ENCODE measurements at places on chromosomes 2 and 18.

DNA sequence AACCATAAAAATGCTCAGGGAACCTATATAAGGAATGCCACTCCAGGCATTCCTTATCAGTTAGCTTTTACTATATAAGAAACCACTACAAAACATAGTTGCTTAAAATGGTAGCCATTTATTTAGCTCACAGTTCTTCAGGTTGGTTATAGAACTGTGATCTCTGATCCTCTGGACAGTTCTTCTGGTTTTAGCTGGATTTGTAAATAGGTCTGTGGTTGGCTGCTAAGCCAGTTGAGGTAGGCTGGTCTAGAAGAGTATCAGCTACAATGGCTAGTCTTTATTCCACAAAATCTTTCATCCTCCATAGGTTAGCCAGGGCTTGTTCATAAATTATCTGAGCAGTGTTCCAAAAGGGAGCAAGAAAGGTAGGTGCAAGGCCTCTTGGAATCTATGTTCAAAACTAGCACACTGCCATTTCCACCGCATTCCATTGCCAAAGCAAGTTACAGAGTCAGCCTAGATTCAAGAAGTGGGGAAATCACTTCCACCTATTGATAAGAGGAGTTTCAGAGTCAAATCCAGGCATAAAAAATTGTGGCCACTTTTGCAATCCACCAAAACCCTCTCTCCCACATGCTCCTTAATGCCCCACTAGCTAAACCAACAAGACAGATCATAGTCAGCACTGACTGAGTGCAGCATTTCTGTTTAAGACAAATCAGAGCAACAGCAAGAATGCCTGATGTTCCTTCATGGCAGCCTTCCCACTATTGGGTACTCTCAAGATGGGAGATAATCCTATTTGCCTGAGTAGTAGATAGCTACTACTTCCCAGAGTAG, 146.4 kb downstream of the IRS1 start:
- DNase-seq: no peak

DNA sequence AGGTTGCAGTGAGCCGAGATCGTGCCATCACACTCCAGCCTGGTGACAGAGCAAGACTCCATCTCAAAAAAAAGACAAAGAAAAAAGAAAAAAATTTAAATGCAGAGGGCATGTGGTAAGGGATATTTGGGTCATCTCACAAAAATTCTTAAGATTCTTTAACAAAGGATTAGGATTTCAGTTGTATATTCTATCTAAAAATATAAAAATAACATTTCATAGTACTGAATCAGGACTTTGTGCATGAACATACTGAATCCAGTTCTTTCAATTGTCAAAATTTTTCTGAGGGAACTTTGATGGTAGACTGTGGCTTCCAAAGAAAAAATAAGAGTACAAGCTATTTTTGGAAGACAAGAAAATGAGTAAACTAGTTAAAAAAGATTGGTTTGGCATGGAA, 6.5 kb upstream of the PPP3R1 start:
- DNase-seq: no peak

- no peak for DNase-seq
Observed at GRCh38 chr2:124664363-124664762, 639.3 kb downstream of the CNTNAP5 start.

- DNase-seq: no peak
Observed at GRCh38 chr18:68841301-68841700, 43.4 kb downstream of the CCDC102B start.

DNA sequence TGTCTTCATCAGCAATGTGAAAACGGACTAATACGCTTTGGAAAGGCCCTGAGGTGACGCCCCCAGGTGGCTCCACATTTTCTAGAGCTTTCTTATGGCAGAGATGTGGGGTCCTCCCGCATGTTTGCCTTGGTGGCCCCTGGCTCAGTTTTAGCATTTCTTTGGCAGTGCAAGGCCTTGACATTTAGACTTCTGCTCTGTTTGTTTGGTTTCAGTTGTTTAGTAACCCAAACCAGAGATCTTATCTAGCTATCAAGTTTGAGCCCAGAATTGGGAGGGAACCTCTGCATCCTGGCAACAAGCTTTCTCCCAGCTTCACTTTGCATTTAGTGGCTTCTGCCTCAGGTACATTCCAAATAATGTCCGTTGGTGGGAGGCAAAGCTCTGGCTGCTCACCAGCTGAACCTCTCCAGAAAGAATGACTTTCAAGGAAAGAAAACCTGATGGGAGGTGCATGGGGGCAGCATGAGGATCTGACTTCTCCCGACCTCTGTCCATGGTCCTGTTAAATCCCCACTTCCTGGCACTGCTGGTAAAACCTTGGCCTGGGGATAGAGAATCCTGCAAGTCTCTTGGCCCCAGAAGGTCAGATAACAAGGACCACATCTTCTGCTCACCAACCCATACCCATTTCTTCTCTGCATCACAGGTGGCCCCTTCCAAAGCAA, 12.0 kb upstream of the MBP start:
- DNase-seq: no peak

- DNase-seq: no peak
Observed at GRCh38 chr2:46277431-46278190, 19.6 kb upstream of the EPAS1 start.

DNA sequence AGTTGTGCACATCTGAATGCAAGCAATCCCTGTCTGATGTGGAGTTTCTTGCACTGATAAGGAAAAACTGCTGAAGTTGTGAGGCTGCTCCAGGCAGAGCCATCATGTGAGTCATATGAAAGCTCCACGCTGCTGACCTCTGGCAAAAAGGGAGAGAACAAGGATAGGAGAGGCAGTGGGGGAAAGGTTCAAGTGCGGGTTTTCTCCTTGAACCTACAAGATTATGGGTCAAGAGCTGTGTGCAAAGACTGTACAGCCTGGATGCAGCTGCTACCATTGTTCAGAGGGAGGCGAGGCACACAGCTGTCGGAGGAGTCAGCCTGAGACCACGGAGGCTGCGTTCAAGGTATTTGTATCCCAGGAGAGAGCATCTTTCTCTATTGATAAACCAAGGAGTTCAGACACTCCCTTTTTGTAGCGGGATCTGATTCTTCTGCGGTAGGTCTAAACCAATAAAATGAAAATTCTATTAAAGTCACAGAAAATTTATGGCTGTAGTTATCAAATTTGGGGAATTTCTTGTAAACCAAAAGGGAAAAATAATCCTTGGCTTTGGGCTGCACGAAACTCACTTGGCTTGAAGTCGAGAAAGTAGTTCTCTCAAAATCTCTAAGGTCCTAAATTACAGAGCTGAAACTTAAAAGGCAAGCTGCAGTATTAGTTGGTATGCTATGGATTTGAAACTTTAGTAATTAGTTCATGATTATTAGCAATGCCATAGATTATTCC, at the start of gene CDK15:
CDK15 (plus strand) TSS at position 96 of the 729 bp plus-strand sequence; CDS start at position 224, 128 bp downstream.
- DNase-seq: no peak

- no peak for DNase-seq
Observed at GRCh38 chr2:110731064-110731463, 1.3 kb upstream of the ACOXL start.

DNA sequence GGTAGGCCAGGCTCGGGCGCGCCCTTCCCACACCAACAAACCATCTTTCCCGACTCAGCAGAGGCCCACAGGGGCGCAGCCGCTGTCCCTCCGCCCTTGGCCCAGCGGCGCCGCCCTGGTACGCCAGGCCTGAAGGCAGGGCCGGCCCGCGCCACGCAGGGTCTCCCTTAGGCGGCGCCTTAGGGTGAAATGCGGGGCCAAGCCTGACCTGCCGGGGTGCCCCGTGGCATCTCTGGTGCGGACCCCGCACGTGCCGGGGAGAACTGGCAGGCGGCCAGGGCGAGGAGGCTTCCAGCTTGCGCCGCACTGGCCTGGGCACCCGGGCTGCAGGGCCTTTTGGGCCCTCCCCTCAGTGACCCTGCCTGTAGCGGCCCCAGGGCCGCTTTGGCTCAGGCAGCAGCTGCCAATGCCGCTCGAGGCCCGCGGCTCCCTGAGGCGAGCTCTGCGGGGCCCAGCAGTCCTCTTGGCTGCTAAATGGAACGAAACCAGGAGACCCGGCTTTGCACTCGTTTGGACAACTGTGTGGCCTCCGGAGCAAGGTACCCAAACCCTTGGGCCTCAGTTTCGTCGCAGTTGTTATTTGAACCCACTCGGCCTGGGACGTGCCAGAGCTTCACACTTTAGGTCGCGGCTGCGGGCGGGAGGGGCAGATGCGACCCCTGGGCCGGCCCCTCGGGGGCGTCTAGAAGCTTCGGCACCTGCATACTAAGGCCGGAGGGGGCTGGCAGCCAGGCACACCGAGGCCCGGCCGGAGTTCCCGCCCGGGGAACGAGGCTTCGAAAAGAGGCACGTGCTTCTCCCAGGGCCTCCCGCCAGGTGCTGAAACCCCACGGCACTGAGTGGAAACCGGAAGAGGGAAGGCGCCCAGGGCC, 8.5 kb downstream of the OTX1 start:
- no peak for DNase-seq

- DNase-seq: no peak
Observed at GRCh38 chr2:203707530-203707929, 1.1 kb downstream of the CD28 start.

DNA sequence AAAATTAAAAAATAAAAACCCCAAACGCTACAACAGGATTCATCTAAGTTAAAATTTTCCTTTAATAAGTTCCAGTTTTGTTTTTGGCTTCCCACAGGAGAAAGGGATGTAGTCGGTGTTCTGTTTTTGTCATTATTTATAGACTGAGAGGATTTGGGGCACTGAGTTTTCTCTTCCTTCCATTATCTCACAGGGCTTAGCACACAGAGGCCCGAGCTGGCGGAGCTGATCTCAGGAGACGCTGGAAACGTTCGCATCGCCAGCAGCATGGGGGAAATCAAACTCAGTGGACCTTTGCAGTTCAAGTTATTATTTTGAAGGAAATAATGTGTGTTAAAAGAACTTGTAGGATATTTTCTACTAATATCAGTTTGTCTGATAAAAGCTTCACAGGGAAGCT, 669.7 kb upstream of the SALL3 start:
- DNase-seq: no peak

- DNase-seq: no peak
Observed at GRCh38 chr2:165874445-165875039, 79.0 kb downstream of the TTC21B start.

DNA sequence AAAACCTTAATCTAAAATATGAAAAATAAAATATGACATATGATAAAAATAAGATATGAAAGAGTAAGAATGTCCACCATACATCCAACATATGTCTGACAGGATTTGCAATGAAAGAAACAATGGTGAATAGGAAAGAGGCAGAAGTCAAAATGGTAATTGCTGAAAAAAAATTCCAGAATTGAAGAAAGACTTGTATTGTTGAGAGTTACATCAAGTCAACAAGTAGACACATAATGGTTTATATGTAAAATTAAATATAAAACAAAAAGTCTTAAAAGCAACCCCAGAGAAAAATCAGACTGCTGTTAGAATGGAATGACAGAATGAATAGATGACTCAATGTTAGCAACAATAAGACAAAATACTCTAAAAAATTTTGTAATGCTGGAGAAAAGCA, 255.1 kb downstream of the DOK6 start:
- no peak for DNase-seq

DNA sequence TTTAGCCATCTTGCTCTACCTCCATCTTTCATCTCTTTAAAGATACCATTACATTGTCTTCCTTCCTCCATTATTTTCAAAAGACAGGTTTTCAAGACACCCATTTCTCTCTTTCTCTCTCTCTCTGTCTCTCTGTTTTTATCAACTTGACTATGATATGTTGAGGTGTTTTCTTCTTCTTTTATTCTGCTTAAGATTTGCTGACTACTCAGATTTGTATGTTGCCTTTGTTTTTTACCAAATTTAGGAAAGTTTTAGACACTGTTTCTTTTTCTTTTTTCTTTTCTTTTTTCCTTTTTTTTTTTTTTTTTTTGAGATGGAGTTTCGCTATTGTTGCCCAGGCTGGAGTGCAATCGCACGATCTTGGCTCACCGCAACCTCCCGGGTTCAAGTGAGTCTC, 647.5 kb upstream of the VRK2 start:
- no peak for DNase-seq

DNA sequence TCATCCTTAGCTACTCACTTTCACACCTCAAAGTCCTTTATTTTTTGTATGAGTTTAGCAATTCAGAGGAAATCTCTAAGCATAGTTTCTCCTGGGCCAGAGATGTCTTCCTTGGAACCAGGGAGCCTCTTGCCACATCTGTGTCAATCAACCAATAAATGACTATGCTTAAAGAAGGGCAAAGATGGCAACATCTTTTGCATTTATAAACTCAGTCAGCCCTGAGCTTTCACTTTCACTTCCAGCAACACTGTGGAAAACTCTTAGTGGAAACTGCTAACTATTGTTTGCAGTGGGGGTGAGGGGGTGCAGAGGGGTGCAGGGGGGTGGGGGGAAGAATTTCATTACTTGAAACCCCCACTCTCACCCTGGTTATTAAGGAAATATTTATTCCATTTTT, 3.4 kb downstream of the ACVR1C start:
- DNase-seq: no peak

DNA sequence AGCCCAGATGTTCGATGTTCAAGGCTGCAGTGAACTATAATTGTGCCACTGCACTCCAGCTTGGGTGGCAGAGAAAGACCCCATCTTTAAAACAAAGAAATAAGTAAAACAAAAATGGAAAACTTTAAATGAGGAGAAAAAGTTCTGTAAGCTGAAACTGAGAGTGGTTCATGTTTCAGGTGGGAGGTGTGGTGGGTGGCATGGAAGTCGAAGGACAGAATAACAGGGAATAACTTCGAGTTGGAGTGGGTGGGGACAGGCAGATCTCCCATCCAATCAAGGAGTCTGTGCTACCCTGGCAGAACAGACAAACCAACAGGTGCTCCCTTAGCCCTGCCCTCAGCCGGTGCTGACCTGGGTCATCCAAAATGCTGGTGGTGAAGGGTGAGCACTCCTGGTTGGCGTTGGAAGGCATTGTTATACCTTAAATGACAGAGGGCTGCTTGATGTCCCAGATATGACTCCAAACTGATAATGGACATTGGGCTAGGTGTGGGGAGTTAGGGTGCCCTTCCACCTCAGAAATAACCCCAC, 328.4 kb downstream of the DYSF start:
- no peak for DNase-seq

- DNase-seq: no peak
Observed at GRCh38 chr2:169670215-169670651, 24.0 kb downstream of the CFAP210 start.

- DNase-seq: peak; percentile 53
Observed at GRCh38 chr2:100580367-100581276, 17.8 kb downstream of the PDCL3 start.

All from substantia nigra (tissue), 51 donors.